ENCODE measurements at places on chromosomes 2 and 18. TPM values are rescaled to one million over a fixed set of nuclear protein-coding genes. Genes with fewer than 3 reads are reported as not detected.

ZEB2 gene
- total RNA-seq = 43.7 TPM

CFAP221 gene
- total RNA-seq = not detected

CAVIN2 gene
- total RNA-seq = 84.5 TPM

FRZB gene
- 0.49 TPM for total RNA-seq

NEUROD1 gene
- not detected for total RNA-seq

WNT10A gene
- total RNA-seq = not detected

KRTCAP3 gene
- not detected for total RNA-seq

LIMS2 gene
- total RNA-seq = 10.8 TPM

BABAM2 gene
- 32.3 TPM for total RNA-seq

MALL gene
- 7.3 TPM for total RNA-seq

ANKRD23 gene
- 0.32 TPM for total RNA-seq

DOCK10 gene
- 2.4 TPM for total RNA-seq

ZSWIM2 gene
- not detected for total RNA-seq

C18orf32 gene
- 42.6 TPM for total RNA-seq

SLC25A12 gene
- 9.0 TPM for total RNA-seq

TRIM43 gene
- not detected for total RNA-seq

TEX44 gene
- not detected for total RNA-seq

GPR155 gene
- total RNA-seq = 6.0 TPM

MOCOS gene
- total RNA-seq = 1.1 TPM

THSD7B gene
- not detected for total RNA-seq

B4GALT6 gene
- 2.0 TPM for total RNA-seq

MYOM1 gene
- under 0.01 TPM for total RNA-seq

TBR1 gene
- not detected for total RNA-seq

MGAT4A gene
- total RNA-seq = 0.54 TPM

KCTD1 gene
- 15.1 TPM for total RNA-seq

CYP20A1 gene
- total RNA-seq = 22.4 TPM

UGT1A1 gene
- not detected for total RNA-seq

ACMSD gene
- total RNA-seq = not detected

EML6 gene
- total RNA-seq = under 0.01 TPM

PSTPIP2 gene
- 1.8 TPM for total RNA-seq

LRP1B gene
- under 0.01 TPM for total RNA-seq

R3HDM1 gene
- total RNA-seq = 10.0 TPM

REG1B gene
- total RNA-seq = not detected

ATOH8 gene
- 129 TPM for total RNA-seq

C2orf72 gene
- 2.1 TPM for total RNA-seq

SLC11A1 gene
- under 0.01 TPM for total RNA-seq

NEU2 gene
- not detected for total RNA-seq

MBD1 gene
- 43.7 TPM for total RNA-seq

ANKRD62 gene
- not detected for total RNA-seq

UPP2 gene
- total RNA-seq = not detected

VWC2L gene
- not detected for total RNA-seq

WDR43 gene
- 34.0 TPM for total RNA-seq

SLC9A4 gene
- total RNA-seq = not detected

LCLAT1 gene
- total RNA-seq = 7.0 TPM

C2orf78 gene
- not detected for total RNA-seq

GKN2 gene
- not detected for total RNA-seq

DGKD gene
- total RNA-seq = 11.5 TPM

LRP2 gene
- total RNA-seq = not detected

ERBB4 gene
- not detected for total RNA-seq

NT5C1B gene
- not detected for total RNA-seq

POTEJ gene
- not detected for total RNA-seq

NLRC4 gene
- not detected for total RNA-seq

NDC80 gene
- 9.1 TPM for total RNA-seq

PKDCC gene
- total RNA-seq = 99.8 TPM

HOXD10 gene
- not detected for total RNA-seq
